H1 (cell line): ENCODE measurements at places on chromosomes 16 and 17.

DNA sequence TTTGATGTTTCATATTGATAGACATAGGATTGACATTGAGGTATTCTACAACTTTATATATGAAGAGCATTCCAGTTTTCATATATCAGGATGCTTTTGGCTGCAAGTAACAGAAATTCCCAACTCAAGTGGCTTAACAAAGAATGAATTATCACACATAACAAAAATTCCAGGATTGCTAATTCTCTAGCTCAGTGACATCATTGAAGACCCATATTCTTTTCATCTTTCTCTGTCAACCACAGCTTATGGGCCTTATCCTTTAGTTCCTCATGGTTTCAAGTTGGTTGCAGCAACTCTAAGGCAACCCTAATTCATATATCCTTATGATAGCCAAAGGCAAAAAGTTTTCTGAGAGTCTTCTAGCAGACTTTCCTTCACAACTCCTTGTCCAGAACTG, 91.5 kb upstream of the HAS3 start:
- no peaks in the 10 kb centered on the region for H3K27me3 ChIP-seq
- no peaks in the 10 kb centered on the region for H3K4me1 ChIP-seq
- H3K36me3 ChIP-seq: no peaks in the 10 kb centered on the region
- no peak for DNase-seq

- no peaks in the 10 kb centered on the region; the same call in 1 of the 2 replicates for H3K4me1 ChIP-seq
- no peaks in the 10 kb centered on the region for H3K36me3 ChIP-seq
- no peak overlapping the region for H3K4me3 ChIP-seq
- H3K27ac ChIP-seq: no peak overlapping the region
These were observed 12.7 kb upstream of the FOXN1 start for GRCh38 chr17:28493460-28493859.

DNA sequence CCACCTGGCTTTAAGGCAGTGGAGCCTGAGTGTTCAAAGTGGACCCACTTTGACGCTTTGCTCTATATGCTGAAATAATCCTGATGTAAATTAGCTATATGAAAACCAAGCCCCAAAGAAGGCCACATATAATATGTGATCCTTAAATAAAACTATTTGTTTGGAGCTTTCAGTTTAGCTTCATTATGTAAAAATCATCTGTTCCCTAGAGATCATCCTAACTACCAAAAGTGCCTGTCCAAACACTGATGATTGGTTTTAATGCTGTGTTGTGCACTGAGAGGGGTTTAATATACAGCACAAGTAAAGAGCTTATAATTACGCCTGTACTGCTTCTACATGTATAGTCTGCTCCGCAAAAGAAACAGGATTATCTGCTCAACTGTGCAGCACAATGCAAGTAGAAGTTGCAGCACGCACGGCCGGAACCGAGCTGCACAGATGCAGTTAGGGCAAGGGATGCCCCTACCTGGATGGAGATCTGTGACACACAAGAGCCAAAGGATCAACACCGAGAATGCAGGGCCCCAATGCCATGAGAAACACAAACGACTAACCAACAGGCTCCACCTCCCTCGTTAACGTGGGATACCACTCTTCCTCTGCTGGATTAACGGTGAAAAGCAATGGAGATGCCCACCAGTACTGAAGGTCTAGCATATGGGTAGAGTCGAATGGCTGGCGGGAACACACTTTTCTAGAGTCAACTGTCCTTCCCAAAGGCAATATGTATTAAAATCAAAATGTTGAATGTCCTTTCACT, 20.5 kb downstream of the USP7 start:
- H3K27ac ChIP-seq: no peak overlapping the region
- no peak for DNase-seq
- no peak overlapping the region for H3K4me3 ChIP-seq

DNA sequence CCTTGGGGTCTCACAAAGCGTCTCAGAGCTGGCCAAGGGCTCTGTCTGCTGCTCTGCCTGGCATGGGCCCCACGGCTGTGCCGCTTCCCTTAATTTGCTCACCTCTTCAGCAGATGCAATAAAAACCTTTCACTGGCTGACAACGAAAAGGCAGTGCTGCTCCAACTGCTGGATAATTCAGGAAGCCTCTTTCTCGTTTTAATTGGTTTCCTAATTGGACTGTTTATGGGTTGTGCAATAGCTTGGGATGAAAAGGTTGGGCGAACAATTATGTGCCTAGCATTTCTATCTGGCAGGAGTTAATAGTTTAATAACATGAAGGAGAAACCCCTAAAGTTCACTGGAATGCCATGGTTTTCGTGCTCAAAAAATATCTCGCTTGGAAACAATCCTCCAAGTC, 234.1 kb upstream of the IRX5 start:
- no peaks in the 10 kb centered on the region for H3K4me1 ChIP-seq
- no peaks in the 10 kb centered on the region for H3K27me3 ChIP-seq
- no peak overlapping the region for H3K27ac ChIP-seq
- H3K4me3 ChIP-seq: no peak overlapping the region
- H3K36me3 ChIP-seq: no peaks in the 10 kb centered on the region
- no peak for DNase-seq

- peak overlapping the region; percentile 85 for H3K4me3 ChIP-seq
- no peaks in the 10 kb centered on the region for H3K4me1 ChIP-seq
- DNase-seq: no peak
- peaks cover 13% of the 10 kb centered on the region for H3K36me3 ChIP-seq
- H3K27ac ChIP-seq: peak overlapping the region; percentile 83
These were observed 395 bp downstream of the STXBP4 start for GRCh38 chr17:54968988-54969332.

DNA sequence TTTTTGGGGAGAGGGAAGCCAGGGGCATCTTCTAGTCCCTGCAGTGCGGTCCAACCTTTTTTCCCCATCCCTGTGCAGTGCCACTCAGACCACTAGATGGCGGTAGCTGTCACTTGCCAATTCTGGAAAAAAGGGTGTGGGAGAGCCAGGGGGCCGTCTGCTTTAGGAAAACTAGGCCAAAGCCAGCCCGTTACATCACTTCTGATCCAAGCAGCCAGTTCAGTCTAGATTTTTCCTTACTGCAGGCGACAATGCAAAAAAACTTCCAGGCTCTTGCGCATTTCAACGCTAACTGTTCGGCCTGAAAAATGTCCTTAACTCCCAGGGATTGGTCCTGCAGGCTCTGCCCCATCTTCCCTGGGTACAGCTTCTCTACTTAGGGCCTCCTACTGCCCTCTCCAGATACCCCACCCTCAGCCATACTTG, 69.2 kb upstream of the CES5A start:
- DNase-seq: peak; percentile 89
- H3K27me3 ChIP-seq: no peaks in the 10 kb centered on the region
- H3K36me3 ChIP-seq: no peaks in the 10 kb centered on the region
- no peak overlapping the region for H3K4me3 ChIP-seq
- no peak overlapping the region for H3K27ac ChIP-seq
- no peaks in the 10 kb centered on the region for H3K4me1 ChIP-seq

GRCh38 chr17:65618516-65618915, 57.1 kb upstream of the AXIN2 start:
- no peaks in the 10 kb centered on the region for H3K36me3 ChIP-seq
- no peaks in the 10 kb centered on the region for H3K27me3 ChIP-seq
- no peak overlapping the region for H3K27ac ChIP-seq
- H3K4me3 ChIP-seq: no peak overlapping the region
- no peaks in the 10 kb centered on the region for H3K4me1 ChIP-seq
- DNase-seq: no peak

GRCh38 chr17:81251709-81252301, 12.7 kb downstream of the NDUFAF8 start:
- no peak overlapping the region for H3K27ac ChIP-seq
- DNase-seq: no peak
- H3K4me3 ChIP-seq: no peak overlapping the region
- no peaks in the 10 kb centered on the region for H3K27me3 ChIP-seq
- peaks cover 5% of the 10 kb centered on the region; the same call in 1 of the 2 replicates for H3K4me1 ChIP-seq

DNA sequence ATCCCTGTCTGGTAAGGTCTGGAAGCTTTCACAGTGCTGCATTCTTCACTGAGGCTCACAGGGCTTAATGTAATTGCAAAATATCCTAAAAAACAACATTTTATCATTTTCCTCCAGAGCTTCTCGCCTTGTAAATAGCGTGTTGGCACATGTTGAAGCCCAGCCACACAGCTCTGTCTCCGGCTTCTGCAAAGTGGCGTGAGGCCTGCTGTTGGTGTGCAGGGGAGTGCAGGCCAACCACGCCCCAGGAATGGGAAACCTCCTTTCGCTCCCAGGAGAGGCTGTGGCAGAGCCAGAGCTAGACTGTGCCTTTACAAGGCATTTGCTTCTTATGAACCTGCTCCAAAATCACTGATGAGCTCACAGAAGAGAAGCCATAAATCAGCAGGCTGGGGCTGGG, 248.2 kb upstream of the MAF start:
- no peak overlapping the region for H3K27ac ChIP-seq
- H3K36me3 ChIP-seq: no peaks in the 10 kb centered on the region
- no peaks in the 10 kb centered on the region for H3K4me1 ChIP-seq
- no peaks in the 10 kb centered on the region for H3K27me3 ChIP-seq

DNA sequence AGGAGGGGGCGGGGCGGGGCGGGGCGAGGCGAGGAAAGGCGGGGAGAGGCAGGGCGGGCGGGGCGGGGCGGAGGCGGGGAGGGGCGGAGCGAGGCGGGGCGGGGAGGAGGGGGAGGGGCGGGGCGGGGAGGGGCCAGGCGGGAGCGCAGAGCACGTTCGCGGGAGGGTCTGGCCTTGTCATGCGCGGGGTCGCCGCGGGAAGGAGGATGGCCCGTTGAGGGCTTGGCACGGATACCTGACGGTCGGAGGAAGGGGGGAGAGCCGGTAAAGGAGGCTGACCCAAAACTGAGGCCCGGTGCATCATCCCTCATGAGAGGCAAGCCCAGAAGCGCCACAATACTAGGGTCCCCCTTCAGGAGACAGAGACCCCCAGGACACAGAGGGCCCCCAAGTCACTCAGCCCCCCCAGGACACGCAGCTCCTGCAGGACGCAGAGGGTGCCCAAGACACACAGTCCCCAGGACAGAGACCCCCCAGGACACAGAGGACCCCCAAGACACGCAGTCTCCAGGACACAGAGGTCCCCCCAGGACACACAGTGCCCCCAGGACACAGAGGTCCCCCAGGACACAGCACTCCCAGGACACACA, 593 bp upstream of the WDR45B start:
- no peaks in the 10 kb centered on the region for H3K27me3 ChIP-seq
- H3K27ac ChIP-seq: no peak overlapping the region
- DNase-seq: no peak
- H3K4me1 ChIP-seq: peaks cover 8% of the 10 kb centered on the region
- H3K36me3 ChIP-seq: peaks cover 4% of the 10 kb centered on the region

DNA sequence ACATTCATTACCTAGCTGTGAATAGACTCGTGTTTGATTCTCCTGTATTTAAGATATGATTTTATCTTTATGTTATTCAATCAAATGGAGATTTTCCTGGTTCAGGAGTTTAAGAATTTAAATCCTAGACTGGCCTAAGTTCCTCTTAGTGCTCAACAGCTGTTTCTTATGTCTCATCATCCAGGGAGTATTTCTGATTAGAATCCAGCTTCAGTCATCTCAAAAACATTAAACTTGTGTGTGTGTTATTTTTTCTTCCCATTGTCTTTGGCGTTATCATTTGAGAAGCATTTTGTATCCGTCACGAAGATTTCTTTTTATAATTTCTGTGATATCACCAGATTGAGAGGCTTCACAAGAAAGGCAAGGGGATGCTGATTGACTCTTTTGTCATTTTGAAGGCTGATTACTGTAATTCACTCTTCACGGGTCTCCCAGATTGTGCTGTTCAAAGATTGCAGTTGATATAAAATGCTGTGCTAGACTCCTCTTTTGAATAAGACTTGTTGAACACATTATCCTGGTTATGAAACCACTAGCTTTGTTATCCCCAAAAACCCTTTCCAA, 204.8 kb downstream of the CDH8 start:
- H3K27me3 ChIP-seq: no peaks in the 10 kb centered on the region
- H3K4me3 ChIP-seq: no peak overlapping the region
- no peak overlapping the region for H3K27ac ChIP-seq

DNA sequence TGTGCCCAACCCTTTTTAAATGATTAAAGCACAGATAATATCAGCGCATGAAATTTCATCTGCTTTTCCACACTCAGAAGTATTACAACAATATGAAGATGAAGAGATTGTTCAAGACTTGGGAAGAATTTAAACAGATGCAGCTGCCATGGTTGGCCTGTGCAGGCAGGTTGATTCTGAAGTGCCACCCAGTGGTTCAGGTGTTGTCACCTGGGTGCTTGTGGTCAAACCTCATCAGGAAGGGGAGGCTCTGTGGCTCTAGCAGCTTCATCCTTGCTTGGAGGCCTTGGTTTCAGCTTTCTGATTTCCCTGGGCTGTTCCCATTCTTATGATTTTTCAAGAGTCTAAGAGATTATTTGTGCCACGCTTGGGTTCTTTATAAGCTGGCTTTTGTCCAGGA, 22.2 kb upstream of the CLEC18C start:
- H3K4me3 ChIP-seq: no peak overlapping the region
- no peak overlapping the region for H3K27ac ChIP-seq
- no peaks in the 10 kb centered on the region for H3K27me3 ChIP-seq
- peaks cover 32% of the 10 kb centered on the region for H3K36me3 ChIP-seq
- H3K4me1 ChIP-seq: no peaks in the 10 kb centered on the region
- no peak for DNase-seq

DNA sequence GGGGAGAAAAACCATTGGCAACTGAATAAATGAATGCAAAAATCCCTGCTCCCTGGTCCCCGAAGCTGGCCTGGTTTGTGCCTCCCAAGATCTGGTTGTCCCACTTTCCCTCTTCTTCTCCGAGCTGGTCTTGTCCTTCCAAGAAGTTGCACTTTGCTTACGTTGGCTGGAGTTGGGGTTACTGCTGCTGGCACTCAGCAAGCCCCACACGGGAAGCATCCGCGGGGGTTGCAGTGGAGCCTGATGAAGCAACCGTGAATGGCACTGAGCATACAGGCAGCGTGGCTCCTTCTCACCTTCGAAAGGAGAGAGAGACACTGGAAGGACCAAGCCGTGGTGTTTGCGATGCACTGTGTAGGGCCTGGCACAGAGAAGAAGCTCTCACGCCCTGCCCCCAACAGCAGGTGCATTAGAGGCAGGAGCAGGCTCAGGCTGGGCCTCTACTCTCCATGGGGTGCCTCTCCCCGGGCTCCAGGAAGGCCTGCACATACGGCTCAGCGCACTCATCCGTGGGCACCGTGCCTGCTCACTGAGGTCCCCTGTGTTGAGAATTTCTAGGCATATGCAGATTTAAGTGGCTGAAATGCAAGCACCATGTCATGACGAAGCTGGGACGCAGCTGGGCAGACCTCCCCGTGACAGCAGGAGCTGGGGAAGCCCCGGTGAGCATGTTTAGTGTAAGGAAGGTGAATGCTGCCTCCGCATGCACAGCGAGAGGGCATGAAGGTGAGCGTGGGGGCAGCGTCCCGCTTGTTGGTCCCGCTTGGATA, 12.1 kb downstream of the CA5A start:
- H3K4me1 ChIP-seq: peaks cover 4% of the 10 kb centered on the region; the same call in 1 of the 2 replicates
- no peaks in the 10 kb centered on the region for H3K27me3 ChIP-seq
- DNase-seq: no peak

- no peak overlapping the region for H3K4me3 ChIP-seq
- H3K27ac ChIP-seq: no peak overlapping the region
- no peak for DNase-seq
- no peaks in the 10 kb centered on the region for H3K36me3 ChIP-seq
- no peaks in the 10 kb centered on the region for H3K4me1 ChIP-seq
These were observed 20.8 kb downstream of the ASPSCR1 start for GRCh38 chr17:81998212-81998611.
